ENCODE measurements at places on chromosomes 3 and 15.

DNA sequence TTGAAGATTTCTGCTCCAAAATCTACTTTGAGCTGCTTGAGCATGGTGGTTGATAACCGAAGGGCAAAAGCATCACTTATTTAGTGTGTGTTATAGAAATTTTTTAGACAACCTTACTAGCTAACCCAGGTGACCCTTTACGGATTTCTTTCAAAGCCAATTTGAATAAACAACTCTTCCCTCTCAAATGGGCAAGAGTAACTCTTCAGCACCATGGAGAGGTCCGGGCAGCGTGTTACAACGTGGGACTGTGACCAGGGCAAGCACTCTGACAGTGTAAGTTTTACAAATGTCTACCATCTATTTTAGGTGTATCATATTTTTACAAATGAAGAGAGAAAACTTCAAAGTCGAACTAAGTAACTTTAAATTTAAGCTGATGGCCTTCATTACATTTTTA is 471.8 kb downstream of the MFSD1 start:
- DNase-seq: no peak

- DNase-seq: no peak
Observed at GRCh38 chr15:85401108-85401774, 20.8 kb downstream of the AKAP13 start.

DNA sequence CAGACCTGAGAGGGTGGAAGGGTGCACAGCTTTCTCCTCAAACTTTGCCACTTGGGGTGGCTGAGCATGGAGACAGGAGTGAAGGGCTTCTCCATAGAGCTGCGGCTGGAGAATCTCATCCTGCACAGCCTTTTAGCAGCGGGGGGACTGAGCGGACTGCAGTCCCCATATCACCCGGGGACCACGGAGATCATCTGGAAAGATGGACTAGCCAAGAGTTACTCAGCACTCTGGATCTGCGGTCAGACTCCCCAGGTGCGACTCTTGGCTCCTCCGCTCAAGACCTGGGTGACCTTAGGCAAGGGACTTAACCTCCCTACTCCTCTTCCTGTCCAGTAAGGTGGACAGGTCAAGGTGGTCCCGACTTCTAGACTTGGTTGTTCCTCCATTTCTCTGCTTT is 125.8 kb upstream of the MEF2A start:
- DNase-seq: no peak

DNA sequence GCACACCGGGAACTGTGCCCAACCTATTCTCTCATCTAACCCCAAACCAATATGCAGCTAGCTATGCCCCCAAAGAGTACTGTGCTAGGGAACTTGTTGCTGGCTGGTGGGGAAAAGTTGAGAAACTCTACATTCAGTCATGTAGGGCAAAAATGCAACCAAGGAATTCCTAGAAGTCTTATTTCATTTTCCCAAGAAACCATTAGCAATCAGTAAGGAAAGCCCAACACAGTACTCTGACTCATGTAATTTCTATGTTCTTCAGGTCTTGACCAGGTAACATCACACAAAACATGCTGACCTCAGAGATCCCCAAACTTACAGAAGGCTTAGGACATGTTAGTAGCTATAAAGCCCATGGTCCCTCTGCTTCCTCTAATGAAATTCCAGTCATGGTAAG is 52.1 kb downstream of the TASOR start:
- DNase-seq: no peak

DNA sequence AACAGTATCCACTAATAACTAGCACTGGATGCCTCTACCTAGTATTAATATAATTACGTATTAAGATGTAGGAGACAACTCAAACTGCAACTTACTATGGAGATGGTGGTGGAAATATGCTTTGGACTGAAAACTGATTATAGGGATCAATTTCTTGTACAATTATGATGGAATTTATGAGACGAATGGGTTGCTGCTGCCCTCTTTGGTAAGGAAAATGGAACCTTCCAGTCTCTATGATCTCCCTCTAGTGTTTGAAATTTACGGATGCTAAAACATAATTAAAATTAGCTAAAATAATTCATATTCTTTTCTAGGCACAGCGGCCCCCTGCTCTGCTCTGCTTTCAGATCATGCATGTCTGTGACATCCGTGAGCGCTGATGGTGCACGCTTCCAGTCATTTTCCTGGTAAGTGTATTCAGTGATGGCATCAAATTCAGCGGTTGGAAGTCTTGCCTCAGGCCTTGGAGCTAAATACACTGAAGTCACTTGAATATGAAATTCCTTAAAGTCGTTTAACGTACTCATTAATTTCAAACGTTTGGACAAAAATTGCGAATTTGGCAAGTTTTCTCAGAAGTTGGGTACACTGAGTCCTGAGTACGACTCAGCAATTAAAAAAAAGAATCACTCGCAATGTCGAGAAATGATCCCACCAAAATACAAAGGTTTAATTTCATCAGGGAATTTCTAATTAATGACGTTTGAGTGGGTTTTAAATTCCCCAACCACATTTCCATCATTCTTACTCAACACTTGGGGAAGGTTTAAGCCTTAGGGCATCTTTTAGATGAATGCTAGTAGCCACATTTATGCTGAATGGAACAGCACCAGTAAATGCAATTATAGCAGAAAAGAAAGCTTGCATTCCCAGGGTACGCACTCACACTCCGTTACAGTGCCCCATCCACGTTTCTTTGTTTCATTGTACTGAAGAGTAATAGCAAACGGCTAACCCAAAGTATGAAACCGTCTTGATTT is 132.6 kb downstream of the NR2F2 start:
- no peak for DNase-seq

DNA sequence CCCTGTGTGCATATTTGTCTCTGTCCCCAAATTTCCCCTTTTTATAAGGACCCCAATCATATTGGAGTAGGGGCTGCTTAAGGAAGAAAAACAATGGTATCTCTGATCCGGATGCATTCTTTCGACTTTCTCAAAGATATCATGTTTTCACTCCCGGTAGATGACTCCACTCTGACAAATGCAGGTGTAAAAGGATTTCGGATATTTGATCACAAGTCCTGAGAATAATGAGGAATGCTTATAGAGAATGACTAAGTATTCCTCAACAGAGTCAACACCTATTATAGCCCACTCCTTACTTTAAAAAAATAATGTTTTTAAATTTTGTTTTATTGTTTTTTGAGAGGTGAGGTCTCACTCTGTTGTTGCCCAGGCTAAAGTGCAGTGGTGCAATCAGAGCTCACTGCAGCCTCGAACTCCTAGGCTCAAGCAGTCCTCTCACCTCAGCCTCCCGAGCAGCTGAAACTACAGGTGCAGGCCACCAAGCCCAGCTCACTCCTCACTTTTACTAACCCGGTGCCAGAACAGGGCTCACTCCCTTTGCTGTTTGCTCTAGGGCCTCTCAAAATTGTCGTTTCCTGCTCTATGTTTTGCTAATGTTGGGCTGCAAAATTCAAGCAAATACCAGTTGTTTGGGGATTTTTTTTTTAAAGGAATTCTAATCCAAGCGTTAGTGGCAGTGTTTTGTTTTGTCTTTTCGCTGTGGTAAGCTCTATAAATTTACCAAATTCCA is 24.6 kb downstream of the COL8A1 start:
- DNase-seq: no peak

DNA sequence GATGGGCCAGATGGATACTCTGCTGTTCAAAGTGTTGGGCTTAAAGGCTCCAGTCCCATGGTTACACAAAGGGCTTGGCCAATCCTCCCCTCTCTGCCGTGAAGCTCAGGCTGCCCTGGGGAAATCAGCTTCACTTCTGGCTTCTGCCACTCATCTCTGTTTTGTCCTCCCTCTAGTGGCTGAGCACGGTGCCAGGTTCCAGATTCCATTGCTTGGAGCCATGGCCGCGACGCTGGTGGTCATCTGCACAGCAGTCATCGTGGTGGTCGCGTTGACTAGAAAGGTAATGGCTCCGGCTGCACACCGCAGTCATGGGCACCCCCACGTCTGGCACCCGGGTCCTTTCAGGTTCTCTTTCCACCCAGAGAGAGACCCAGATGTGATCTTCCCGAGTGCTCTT is 5.6 kb downstream of the TIGIT start:
- no peak for DNase-seq

DNA sequence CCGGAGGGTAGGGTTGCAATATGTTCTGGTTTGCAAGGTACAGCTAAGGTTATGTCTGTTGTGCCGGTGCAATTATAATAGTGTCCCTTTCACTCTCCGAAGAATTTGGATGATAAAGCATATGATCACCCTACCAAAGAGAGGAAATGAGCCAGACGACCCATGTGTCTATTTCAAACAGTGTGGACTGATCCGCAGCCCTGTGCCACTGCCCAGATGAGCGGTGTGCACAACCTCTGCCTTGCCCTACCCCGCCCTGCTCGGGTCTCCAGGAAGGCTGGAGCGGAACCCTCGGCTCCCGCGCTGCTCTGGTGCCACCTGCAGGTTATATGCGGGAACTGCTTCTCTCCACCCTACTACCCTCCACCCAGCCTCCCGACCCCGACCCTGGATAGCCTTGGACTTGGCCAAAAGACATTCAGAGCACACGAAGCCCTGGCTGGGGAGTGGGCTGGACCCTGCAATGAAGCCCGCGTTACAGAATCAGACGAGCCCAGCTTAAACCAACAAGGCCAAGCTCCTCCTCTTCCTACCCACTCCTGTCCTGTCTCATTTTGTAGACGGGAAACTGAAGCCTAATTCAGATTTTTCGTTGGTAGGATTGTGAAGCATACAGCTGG is 68.4 kb upstream of the CHRNB4 start:
- DNase-seq: no peak

GRCh38 chr3:52532838-52533622 is 627 bp downstream of the NT5DC2 start:
- DNase-seq: no peak

DNA sequence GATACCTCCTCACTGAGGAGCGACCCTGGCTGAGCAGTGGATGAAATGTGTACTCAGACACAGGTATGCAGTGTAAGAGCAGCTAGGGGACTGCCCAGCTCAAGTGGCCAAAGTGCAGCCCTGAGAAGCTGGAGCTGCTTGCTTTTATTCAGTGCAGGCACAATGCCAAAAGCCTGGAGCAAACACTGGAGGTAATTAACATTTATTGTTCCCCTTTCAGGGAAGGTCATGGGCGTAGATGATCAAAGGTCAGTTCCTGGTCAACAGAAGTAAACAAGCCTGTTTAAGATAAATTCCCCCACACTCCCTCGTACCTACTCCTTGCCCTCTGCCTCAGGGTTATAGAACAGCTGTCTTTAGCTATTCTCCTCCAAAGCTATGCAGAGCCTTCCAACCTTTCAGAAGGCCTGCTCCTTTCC is 17.5 kb downstream of the PLA2G4F start:
- no peak for DNase-seq

DNA sequence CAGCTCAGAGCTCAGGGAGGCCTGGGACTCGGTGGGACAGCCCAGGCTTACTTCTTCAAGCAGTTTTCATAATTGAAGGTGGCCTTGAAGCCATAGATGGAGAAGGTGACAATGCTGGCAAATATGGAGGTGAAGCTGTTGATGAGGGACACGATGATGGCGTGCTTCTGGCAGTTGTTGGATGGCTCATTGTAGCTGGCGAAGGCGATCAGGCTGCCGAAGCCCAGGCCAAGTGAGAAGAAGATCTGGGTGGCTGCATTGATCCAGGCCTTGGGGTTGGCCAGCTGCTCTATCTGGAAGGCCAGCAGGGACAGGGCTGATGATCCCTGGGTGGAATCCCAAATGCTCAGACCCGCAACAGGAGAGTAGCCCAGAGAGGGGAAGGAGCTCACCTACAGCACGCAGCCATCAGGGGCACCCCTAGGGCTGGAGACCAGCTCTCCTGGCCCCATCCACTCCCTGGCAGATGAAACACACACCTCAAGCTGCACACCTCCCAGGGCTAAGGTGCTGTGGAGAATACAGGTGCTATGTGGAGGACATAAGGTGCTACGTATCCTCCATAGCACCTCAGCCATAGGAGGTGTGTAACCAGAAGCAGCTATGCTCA is 25.1 kb downstream of the SLC6A20 start:
- DNase-seq: no peak

DNA sequence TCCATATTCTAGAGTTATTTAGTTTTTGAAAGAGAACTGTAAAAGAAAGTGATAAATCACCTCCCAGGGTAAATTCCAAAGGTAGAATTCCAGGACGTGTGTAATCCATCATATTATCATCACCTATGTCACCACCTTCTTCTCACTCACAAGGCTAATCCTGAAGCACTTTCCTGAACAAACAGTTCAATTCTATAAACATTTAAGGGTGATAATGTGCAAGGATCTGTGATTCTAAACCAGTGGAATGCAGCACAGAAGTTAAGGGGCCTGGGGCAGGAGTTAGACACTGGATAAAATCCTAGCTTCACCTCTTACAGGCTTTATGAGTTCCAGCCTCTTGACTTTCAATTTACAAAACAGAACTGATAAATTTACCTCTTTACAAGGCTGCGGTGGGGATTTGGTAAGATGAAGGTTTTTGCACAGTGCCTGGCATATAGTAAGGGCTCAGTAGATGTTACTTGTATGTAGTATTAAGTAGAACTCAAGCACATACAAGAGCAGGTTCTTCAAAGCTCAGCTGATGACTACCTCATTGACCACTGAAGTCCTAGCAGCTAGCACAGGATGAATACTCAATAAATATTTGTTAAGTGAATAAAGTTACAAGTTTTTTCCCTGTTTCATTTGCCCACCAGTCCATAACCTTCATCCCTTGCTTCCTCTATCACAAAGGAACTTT is 47.3 kb upstream of the CCDC80 start:
- no peak for DNase-seq

DNA sequence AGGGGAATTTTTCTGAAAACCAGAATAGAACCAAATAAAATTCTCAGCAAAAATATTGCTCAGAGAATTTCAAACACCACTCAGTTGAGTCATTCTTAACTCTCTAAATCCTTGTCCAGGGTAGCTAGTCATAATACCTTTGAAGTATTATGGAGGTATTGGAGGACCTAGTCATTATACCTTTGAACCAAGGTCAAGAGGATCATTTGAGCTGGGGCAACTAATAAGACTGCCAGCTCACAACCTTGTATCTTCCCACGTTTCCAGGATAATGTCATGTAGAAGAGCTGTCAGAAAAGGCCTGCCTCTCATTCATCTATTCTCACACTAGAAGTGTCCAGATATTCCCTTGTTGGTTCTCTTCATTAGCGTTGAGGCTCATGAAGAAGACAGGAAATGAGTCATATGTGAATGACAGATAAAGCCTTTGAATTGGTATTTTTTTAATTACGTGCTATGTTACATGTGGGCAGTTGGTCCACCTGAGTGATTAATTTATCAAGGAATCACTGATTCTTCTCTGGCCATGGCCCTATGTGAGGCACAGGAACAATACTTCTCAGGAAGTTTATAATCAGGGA is 48.3 kb downstream of the TOPAZ1 start:
- no peak for DNase-seq

- no peak for DNase-seq
Observed at GRCh38 chr15:77058468-77058867, 12.4 kb downstream of the TSPAN3 start.

DNA sequence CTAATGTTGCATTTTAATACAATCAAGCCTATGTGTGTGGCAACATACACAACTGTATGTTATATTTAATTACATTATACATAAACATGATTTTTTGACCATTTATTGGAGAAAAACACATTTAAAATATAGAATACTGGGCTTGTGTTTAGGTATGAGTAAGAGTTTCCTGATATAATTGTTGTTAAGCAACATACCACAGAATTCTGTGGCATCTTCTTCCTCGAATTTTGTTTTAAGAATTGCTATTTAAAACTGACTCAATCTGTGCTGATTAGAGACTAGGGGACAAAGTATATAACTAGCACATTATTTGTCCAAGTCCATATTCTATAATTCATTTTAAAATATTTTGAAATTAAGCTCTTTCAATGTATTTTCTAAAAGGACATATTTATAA is 376.8 kb upstream of the THBS1 start:
- DNase-seq: no peak

GRCh38 chr15:73957276-73957675 is 31.0 kb downstream of the LOXL1 start:
- DNase-seq: no peak

GRCh38 chr3:88038566-88038965 is 20.2 kb downstream of the CGGBP1 start:
- DNase-seq: no peak

Data from AG04450 (cell line).